Activated T-helper 2 cell treated with anti-CD3 and anti-CD28 coated beads, Interferon-gamma antibody, Interleukin-2, Interleukin-4, amounts not matched to agents 10 μg/mL and 5 μg/mL and 100 μg/mL, durations not matched to agents 14 hours and 24 hours and 36 hours (primary cell): ENCODE measurements at places on chromosomes 1 and 21. TPM values are rescaled to one million over a fixed set of nuclear protein-coding genes. Genes with fewer than 3 reads are reported as not detected.

DNA sequence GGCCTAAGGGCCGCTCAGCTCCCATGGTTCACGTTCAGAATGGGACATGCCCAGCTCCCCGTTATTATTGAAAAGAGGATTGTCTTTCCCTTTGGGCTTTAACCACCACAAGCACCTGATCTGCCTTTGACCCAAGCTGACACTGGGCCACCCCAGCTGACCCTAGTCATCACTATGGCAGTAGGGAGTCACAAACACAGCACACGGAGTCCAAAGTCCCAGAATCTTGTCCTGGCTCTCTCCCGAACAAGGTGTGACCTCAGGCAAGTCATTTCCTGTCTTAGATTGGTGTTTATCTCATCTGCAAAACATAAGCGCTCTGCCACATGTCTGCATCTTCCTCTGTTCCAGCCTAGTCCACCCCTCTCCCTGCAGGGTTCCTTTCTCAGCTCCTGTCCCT lies 31.5 kb downstream of the IGFN1 start:
- no peak for DNase-seq

GRCh38 chr1:192615055-192615454 lies 20.9 kb upstream of the RGS13 start:
- DNase-seq = no peak

DNA sequence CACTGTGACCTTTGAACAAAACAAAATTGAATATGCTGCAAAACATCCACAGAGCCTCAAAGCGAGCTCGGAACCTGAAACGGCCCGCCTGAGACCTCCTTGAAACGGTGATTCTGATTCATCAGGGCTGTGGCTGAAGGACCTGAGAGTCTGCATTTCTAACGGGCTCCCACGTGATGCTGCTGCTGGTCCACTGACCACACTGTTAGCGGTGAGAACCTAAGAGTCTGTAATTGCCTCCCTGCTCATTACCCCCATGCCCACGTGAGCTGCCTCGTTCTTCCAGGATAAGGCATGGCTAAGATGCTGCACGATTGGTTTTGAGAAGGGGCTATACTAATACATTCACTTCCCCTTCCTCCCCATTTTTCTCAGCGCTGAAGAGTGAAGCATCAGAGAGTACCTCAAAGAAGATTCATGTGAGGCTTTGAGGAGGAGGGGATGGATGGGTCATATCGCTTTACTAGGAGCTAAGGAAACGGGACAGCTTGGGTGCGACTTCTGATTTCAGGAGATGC lies 9.7 kb downstream of the TLR5 start:
- no peak for DNase-seq

DNA sequence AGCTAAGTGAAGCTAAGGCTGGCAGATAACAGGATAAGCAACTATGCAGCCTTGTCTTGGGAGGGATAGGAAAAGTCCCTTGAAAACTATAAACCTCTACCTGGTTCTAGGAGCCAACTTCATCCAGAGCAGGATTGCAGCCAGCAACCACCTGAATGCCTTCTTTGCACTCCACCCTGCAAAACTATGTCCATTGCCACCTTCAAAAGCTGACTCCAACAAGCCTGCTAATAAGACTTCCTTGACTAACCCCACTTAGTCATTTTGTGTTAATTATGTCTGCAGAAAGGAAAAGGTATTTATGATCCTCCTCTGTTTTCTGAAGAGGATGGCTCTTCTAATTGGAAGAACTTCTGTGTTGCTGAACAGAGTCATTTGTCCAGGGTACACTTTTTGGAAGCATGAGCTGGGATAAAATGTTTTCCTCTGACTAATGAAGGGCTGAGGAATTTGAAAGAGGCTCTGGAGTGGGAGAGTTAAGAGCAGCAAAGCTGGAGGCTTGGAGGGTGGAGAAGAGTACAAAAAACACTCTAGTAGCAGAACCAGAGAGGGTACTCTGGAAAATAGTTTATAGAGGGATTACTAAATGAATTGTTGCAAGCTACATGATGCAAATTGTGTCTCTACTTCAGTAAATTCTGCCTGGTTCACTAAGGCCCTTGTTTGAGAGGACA lies 9.6 kb upstream of the RIMKLA start:
- no peak for DNase-seq

DNA sequence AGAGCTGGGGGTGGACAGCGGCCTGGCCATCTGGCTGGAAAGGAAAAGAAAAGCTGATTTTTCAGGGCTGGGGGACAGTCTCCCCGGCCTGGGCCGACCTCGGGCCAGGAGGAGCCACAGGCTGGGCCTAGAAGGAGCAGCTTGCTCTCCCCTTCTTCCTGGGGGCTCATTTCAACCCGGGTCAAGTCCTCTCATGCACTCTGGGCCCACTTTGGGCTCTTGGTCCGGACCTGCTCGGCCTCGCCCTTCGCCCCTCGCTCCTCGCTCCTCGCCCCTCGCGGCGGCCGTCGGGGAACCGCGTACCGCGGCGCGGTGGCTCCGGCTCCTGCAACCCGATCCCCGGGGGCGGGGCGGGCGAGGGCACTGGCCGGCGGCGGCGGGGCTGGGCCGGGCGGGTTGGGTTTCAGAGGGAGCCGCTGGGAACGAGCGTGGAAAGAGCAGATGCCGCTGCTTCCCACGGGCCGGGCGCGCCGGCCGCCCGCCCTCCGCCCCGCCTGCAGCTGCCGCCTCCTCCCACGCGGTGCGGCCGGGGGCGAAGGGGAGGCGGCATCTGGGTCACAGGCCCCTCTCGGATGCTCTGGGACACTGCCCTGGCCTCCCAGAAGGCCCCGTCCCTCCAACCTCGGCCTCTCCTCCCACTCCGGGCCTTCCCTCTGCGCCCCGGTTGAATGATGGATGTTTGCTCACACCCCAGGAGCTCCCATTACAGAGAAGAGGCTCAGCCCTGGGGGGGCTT lies 6.6 kb downstream of the HEYL start:
- DNase-seq = no peak

- DNase-seq = no peak
Observed at GRCh38 chr1:88655685-88656299, 28.3 kb upstream of the PKN2 start.

DNA sequence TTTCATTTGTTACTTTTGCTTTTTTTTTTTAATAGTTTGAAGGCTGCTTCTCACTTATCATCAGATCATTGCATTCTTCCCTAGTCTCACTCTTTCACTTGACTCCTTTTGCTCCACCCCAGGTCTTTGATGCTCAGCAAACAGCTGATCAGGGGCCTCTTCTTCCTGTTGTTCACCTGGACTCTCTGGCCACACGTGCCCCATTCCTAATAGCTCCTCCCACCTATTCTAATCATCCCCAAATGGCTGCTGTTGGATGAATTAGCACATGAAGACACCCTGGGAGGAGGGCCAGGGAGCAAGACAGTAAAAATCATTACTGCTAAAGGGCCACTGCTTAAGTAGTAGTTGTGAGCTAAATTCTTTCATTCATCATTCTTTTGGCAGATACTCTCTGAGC lies 119.5 kb downstream of the MAB21L3 start:
- no peak for DNase-seq

- DNase-seq = no peak
Observed at GRCh38 chr1:65526049-65526556, 105.6 kb downstream of the LEPR start.

- no peak for DNase-seq
Observed at GRCh38 chr1:181117648-181118449, 29.3 kb downstream of the IER5 start.

DNA sequence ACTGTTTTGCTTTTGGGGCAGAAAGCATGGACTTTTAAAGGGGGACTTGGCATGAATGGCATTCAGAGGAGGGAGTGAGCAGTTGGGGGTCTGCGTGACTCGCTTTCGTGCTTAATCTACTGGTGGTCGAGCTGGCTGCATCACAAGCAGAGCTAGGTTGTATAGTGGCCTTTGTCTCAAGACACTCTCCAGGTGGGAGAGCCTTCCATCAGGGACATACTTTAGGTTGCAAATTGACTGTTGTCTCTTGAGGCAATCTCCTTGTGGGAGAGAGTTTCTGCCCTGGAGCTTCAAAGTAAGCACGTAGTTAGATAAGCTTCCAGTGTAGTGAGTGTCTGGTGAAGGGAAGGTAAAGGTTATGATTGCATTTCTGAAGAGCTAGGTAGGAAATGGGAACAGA lies 93.9 kb downstream of the C1orf21 start:
- DNase-seq = no peak

- DNase-seq = no peak
Observed at GRCh38 chr1:232459826-232460225, 170.1 kb downstream of the SIPA1L2 start.

AKNAD1 gene
- not detected in 2 replicates for total RNA-seq

FCRL1 gene
- total RNA-seq = not detected in 2 replicates
